Fibroblast of mammary gland (primary cell): ENCODE measurements at places on chromosomes 1 and 21.

DNA sequence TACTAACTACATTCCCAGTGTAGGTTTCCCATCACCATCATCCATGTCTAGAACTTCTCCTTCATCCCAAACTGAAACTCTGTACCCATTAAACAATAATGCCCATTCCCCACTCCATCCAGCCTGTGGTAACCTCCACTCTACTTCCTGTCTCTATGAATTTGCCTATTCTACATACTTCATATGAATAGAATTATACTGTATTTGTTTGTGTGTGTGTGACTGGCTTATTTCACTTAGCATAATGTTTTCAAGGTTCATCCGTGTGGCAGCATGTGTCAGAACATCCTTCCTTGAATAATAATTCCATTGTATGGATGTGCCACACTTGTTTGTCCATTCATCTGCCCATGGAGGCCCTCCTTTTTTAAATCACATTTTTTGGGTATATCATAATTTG is 35.7 kb downstream of the ATP2B4 start:
- no peak for DNase-seq

DNA sequence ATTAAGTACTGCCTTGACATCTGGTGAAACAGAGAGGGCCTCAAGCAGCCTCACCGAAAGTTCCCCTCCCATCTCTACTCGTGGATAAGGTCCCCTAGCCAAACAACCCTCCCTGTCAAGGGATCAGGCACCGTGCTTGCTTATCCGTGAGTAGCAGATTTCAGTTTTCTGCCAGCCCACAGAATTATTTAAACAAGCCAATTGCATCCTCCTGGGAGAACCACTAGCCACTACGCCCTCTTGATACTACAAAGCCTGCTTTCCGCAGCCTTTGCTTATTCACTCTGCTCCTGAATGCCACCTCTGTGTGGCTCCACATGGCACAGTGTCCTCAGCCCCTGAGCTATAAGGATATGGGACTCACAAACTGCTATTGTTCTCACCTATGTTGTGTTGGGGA is 5.9 kb upstream of the TFF2 start:
- no peak for DNase-seq

DNA sequence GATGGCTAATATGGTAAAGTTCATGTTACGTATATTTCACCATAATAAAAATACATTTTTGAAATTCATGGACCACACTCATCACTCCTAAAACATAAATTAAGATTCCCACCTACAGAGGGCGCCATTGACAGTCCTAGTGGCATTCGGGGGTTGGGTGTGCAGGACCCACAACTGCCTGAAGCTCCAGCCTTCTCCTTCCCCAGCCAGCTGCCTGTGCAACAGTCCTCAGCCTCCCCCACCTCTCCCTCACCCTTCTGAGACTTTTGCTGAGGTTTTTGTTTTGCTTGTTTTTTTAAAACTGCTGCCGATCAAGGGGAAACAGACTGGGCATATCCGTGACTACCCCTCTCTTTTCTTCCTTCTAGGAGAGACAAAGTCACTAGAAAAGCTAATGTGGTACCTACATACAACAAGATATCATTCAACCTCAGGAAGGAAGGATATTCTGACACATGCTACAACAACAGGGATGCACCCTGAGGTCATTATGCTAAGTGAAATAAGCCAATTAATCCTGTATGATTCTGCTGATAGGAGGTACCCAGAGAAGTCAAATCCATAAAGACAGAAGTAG is 9.2 kb upstream of the EVA1C start:
- DNase-seq, result peak; percentile 73

DNA sequence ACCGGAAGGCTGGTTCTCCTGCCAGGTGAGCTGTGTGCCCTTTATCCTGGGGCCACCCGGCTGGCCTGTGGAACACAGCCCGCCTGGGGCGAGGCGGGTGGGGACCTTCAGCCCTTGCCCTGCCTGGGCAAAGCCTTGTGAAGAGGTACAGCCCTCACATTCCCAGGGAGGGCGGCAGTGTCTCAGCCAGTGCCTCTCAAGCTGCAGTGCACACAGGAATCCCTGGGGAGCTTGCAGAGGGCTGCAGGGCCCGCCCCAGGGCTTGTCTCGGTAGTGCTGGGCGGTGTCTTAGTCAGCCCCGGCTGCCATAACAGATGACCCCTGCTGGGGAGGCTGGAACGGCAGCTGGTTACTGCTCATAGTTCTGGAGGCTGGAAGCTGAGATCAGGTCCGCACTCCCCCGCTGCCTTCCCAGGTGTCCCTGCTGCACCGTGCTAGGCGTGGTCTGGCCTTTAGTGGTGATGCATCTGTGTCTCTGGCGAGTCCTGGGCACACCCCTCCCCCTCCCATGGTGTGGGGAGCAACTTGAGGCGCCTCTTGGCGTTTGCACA is 12.6 kb downstream of the DFFB start:
- no peak for DNase-seq

DNA sequence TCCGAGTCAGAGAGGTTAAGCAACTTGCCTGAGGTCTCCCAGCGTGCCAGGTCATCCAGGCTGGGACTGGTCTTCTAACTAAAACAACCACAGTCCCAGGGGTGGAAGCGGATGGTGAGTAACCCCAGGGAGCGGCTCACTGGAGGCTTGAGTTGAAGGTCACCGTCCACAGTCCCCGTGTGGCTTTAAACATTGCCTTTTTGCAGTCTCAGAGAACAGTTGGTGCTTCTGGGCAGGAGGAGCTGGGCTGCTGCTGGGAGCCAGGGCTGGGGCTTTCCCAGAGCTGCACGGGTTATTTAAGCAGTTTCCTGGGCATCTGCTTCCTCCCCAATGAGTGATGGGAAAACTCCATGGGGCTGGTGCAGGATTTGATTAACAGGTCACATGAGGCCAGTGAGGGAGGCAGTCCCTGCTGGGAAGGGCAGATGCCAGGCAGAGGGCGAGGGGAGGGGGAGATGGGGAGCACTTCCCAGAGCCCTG is 12.3 kb downstream of the ARHGEF10L start:
- peak; percentile 80 for DNase-seq

DNA sequence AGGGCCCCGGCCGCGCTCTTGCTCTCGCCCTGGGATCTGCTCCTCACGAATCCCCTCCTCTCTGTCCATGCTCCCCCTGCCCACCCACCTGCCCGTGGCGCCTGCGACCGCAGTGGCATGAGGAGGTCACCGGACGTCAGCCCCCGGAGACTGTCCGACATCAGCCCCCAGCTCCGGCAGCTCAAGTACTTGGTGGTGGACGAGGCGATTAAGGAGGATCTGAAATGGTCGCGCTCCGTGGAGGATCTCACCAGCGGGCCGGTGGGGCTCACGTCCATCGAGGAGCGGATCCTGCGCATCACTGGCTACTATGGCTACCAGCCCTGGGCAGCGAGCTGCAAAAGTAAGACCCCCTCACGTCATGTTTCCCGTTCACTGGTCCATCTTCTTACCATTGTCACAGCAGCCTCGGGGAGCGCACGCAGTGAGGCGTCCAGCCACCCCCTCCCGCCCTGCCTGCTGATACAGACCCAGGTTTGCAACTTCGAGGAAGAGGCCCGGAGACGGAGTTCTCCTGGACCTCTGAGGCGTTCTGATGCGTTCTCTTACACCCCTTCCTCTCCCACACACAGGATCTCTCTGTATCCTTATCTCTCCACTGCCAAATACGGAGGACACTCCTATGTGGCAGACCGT is 1.1 kb downstream of the SLC35F3 start:
- no peak for DNase-seq

DNA sequence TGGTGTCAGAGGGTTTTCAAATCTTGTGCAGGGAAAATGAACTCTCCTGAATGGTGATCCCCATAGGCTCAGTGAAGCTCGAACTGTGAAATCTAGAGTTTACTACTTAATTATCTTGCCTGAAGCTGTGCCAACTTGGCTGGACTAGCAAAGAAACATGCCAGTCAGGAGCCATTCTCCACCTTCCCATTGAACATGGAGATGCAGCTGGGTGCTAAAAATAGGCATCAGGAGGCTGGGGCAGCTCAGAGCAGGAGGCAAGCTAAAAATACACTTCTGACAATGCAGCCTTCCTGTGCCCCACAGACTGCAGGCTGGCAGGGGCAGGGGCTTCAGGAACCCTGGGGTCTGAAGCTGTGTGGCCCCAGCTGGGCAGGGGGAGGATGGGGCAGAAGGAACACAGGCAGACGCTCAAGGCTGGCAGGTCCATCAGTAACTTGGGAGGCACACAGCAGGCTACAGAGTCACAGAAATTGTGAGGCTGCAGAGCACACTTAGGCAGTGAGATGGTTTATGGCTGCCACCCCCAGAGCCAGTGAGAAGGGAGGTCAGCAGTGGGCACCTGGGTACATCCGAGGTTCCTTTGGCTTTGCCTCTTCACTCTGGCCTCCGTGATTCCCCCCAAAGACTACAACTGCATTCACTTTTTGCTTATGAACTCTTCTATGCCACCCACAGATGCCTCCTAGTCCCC is 155.4 kb upstream of the KCND3 start:
- no peak for DNase-seq

- DNase-seq, result no peak
Measured at GRCh38 chr1:1926346-1926811, 7.3 kb upstream of the TMEM52 start.

GRCh38 chr1:3467096-3468036 is 12.9 kb downstream of the ARHGEF16 start:
- DNase-seq, result no peak

DNA sequence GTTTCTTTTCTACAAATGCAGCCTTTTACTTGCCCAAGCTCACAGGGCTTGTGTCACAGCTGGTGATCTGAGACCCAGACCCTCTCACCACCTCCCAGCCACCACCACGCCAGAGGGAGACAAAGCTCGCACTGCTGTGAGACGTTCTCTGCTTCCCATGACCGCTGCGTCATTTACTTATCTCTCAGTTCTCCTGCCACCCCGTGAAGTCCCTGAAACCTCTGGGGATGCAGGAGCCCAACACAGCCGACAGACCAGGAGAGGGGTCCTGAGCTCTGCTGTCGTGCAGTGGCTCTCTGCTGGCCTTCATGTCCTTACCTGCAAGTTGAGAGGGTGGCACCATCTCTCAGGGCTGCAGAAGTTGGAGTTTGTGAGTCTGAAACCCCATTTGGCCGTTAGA is 77.7 kb downstream of the SLC16A1 start:
- no peak for DNase-seq

DNA sequence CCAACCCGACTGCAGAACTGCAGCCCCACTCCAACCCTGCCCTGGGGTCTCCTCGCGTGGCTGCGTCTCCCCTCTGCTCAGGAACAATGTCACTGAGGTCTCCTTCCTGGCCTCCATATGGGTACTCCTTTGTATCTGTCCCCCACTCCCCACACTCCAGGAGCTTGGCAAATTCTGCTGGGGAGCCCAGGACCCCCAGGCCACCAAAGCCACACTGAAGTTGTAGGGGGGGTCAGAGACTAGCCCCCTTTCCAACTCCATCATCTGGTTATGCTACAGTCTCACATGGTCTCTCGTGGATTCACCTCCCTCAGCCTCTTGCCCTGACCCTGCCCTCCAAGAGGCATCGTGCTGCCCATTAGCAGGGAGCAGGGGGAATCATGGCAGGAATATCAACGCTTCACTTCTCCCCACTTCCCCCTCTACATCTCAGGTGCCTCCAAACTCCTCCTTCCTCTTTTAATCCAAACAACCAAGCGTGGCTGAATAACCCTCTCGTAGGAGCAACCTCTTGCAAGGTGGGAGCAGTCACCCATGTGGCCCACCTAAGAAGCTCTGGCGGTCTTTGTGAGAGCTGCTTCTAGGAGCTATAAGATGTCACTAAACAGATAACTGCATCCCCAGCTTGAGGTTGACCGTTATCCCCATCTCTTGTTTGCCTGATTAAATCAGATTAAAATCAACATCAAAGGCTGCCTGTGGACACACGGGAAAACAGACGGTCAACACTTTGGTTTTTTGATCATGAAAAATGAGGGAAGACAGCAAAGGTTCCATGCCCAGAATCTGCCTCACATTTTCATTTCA is 86.4 kb downstream of the MIS18A start:
- DNase-seq, result no peak

DNA sequence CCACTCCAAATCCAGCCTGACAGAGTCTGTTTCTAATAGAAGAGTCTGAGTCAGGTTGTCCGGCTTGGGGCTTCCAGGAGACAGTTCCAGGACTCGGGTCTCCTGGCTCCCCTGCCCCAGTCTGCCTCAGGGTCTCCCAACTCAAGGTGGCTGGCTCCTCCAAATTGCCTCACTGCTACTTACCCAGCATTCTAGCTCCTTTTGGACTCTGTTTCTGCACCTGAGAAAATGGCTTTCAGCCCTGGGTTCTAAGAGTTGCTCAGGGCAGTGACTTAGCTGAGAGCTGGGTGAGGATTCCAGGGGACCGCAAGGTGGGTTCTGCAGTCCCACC is 5.5 kb upstream of the IGFN1 start:
- no peak for DNase-seq

DNA sequence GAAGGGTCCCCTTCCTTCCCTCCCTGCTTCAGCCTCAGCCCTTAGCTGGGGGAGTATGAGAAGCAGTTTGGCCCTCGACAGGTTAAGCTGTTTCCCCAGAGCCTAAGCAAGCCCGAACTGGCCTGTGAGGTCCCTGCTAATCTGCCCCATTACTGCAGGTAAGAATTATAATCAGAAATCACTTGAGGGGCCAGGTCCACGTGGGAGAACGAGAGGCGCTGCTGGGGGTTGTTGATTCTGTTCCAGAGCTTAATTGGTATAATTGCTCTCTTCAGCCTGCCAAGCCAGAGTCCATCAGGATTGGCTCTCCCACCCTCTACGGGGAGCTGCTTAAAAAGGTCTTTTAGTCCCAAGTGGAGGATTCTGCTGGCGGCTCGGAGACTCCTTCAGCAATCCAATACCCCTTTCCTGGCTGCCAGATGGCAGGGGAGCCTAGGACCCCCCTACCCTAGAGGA is 70.8 kb downstream of the UBE2T start:
- no peak for DNase-seq

- DNase-seq, result no peak
Measured at GRCh38 chr21:29951911-29952310, 12.1 kb upstream of the GRIK1 start.

- DNase-seq, result peak; percentile 33
Measured at GRCh38 chr1:6440198-6441126, 15.9 kb downstream of the ESPN start.

DNA sequence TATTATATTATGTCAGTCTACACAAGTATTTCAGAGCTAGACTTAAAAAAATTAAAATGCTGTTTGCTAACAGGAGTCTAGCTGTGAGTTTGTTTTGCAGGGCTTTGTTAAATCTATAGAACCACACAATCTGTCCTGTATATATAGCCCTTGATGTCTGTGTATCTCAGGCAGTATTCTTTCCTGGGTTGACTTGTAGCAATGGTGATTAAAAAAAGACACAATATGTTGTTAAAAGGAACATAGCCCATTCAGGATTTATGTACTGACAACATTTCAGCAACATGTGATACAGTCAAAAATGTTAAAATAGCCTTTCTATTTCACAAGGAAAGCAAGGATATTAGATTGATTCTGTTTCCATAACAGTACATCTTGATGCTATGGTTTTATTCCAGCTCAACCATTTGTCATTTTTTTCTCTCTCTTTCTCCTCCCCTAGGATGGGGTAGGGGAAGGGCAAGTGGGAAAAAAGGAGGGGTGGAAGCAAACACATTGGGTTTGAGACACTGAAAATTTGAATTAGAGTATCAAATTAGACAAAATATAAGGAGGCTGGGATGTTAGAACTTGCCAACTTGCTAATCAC is 139.2 kb downstream of the DSCAM start:
- no peak for DNase-seq
